ENCODE measurements at places on chromosomes 1 and 21. TPM values are rescaled to one million over a fixed set of nuclear protein-coding genes. Genes with fewer than 3 reads are reported as not detected.

DNA sequence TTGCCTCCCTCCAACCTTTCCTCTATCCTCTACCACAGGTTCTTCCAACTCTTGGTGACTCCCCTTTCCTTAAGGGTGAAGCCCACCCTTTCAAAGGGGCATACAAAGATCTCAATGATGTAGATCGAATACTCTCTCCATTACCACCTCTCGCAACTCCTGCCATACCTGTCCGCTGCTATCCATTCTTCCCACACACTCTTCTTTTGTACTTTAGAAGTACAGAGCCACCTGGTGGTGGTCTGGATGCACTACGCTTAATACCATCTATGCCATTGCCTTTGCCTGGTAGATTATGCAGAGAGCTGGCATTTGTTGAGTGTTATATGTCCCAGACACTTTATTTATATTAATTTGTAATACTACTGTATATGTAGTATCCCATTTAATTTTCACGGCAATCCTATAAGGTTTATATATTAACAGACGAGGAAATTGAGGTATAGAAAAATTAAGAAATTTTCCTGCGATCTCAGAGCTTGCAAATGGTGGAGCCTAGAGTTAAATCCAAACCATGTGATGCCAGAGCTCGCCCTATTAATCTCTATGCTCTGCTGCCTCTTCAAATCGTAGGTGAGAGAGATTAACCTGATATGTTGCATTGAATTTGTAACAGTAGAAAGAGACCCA, 22.9 kb downstream of the TSHB start:
- DNase-seq, result peak; percentile 50

DNA sequence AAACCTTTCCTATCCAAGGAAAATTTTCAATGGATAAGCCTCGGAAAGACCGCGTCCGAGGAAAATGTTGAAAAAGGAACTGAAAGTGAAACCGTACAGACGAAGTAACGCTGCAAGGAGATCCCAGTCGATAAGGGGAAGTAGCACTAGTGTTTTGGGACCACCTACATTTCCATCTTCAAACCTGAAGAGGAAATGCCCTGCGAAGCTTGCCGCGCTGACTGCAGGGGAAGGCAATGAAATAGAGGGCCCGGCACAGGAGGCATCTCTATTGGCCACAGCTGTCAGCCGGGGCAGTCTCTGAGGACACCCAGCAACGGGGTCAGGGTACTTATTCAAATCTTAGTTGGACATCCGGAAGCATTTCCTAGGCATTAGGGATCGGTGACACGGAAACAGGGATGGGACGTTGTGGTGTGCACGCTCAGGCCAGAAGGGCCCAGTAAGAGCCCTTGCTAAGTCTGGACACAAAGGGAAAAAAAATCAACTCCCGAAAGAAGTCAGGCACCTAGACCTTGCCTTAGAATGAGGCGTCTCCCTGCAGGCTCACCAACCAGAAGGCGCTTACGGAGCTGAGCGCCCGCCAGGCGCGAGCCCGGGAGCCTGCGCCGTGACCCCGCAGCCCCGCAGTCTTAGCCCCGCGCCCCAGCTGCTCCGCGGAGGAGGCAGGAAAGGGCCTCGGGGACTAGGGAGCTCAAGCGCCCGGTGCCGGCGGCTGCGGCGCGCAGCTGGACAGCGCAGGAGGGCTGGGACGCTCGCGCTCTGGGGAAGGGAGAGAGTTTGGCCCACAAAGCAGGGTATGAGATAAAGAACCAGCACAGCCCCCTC, 655 bp downstream of the USF1 start:
- DNase-seq, result peak; percentile 58

DNA sequence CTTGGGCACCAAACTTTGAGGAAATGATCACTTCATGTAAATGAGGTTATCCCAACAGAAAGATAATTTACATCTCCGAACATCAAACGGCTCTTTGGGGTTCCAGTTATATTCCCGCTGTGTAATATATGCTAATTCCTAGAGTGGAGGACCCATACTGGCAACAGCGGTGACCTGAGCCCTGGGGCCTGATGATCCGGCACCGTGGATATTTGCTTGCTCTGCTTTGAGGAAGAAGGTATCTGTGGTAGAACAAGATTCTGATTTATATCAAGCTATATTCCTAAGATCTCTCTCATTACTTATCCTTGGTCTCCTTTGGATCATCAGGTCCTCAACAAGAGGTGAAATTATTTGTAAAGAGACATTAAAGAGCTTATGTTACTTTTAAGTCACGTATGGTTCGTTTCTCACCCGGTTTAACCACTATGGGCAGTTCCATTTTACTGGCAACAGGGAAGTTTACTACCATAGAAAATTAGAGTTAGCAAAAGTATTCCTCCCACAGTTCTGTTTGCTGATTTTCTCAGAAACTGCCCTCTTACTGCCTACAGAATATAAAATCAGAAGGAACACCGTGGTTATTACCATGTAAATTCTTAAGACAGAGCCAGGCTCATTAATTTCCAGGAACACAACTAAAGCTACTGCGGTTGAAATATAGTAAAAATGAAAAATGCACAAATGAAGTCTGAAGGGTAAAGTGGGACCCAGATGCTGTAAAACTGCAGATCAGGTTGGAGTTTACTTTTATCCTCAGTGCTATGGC, 56.7 kb downstream of the MRPL39 start:
- no peak for DNase-seq

DNA sequence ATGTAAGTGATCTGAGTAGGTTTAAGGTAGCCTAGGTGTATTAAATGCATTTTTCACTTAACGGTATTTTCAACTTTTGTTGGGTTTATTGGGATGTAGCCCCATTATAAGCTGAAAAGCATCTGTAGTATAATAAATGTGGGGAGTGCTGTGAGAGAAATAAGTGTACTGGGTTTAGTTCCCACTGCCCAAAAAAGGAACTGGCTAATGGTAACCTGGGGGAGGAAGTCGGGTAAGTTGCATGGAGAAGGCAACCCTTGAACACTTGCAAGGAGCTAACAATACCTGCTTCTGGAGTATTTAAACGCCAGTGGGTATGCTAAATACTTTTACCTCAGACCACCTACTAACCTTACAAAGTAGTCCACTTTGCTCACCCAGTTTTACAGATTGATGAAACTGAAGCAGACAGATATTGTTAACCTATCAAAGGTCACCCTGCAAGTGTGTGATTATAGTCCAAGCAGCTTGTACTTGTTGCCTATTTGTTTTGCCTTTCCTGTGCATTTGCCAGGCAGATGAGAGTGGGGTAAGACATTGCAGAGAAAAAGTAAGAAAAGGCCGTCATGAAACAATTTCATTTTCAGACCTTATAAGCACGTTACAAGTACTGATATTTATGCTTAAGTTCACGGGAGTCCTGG, 7.6 kb upstream of the SHISA4 start:
- no peak for DNase-seq

DNA sequence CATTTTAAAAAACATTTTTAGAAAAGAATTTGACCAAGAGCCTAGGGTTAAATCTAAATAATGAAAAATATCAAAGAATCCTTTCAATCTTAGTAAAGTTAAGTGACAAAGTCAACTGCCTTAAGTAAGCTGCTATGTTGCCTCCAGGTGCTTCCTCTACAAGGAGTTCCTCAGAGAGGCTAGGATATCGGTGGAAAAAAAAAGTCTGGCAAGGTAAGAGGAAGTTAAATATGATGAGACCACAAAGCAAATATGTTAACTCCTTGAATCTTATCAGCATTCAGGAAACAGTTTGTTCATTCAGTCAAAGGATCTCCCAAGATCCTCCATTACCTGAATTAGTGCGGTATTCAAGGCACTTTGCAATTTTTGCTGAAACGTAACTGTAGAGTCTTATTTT, 563.5 kb downstream of the PTPRC start:
- DNase-seq, result no peak

Gene FCRL2
- total RNA-seq, result not detected

Gene KIAA0040
- total RNA-seq, result 0.99 TPM

Gene OPRD1
- not detected for total RNA-seq
